ENCODE measurements at places on chromosomes 11 and 22.

DNA sequence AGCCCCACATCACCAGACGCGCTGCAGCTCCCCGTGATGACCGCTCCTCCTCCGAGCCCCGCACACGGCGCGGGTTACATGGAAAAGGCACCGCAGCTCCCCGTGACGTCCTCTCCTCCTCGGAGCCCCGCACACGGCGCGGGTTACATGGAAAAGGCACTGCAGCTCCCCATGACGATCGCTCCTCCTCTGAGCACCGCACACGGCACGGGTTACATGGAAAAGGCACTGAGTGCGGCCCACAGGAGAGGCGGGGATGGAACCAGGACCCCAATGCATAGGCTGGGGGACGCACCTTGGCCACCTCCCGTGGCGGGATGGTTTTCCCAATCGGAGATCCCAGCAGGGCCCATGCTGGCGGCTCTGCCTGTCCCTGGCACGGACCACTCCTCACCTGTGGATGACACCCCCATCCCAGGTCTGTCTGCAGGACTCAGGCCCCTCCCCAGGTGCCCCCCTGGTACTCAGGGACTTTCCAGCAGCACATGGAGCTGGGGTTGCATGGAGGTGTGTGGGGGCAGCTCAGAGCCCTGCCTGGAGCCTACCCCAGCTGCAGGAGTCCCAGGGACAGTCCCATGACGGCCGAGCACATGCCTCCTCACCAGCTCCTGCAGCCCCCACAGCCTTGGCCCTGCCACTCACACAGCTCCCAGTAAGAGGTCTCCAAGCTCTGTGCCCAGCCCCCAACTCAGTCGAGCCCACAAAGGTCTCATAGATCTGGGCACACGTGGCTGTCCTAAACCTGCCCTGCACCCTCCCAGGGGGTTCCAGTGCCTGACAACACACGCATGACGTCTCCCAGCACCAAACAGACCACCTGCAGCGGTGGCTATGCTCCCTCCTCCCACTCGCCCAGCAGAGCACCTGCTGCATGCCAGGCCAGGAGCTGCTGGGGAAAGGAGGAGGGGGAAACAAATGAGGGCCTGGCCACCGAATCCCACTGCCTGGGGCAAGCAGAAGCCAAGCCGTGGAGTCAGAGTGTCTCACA, 166.6 kb downstream of the BRD1 start:
- no peak for DNase-seq

- no peak for DNase-seq
Observed at GRCh38 chr11:47127213-47127612, 49.5 kb downstream of the ARFGAP2 start.

DNA sequence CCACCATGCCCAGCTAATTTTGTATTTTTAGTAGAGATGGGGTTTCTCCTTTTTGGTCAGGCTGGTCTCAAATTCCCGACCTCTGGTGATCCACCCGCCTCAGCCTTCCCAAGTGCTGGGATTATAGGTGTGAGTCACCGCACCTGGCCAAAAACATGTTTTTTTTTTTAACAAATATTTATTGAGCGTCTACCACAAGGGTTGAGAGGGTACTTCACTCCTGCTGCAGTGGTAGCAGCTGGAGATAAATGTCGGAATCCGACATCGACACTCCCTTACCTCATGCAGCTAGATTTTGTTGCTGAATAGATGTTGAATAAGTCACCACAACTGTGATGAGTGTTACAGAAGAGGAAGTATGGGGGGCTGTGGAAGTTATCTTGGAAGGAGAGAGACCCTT, 971 bp downstream of the DNAJB13 start:
- DNase-seq, result no peak

DNA sequence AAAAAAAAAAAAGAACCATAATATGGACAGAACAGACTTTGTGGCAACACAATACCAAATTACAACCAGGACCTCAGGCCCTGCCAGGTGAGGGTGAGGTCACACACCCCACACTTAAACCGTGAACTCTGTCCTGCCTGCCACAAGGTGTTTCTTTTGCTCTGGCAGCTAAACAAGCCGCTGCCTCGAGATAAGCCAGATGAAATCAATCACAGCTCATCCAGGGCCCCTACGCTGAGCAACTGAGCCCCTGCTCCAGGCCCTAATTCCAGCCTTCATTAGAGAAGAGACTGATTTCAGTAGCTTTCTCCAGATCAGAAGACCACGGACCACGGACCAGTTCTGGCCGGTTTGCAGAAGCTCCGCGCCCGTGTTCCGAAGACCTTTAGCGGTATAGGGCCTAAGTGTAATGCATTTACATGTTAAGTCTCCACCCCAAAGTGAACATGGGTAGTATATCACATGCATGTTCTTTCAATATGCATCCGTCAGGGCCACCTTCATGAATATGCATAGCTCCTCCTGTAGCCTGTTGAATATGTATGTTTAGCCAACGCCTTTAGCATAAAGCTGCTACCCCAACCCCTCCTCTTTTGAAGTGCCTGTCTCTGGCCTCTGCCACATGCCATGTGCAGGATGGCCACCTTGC, 14.8 kb upstream of the RAC2 start:
- DNase-seq, result no peak

- no peak for DNase-seq
Observed at GRCh38 chr22:50502628-50503474, 4.7 kb downstream of the LMF2 start.

GRCh38 chr22:37750596-37751162, 53.8 kb downstream of the TRIOBP start:
- DNase-seq, result no peak

GRCh38 chr11:115931548-115932083, 427.4 kb upstream of the CADM1 start:
- no peak for DNase-seq

- DNase-seq, result peak; percentile 77
Observed at GRCh38 chr11:93921695-93922468, 71.5 kb upstream of the VSTM5 start.

DNA sequence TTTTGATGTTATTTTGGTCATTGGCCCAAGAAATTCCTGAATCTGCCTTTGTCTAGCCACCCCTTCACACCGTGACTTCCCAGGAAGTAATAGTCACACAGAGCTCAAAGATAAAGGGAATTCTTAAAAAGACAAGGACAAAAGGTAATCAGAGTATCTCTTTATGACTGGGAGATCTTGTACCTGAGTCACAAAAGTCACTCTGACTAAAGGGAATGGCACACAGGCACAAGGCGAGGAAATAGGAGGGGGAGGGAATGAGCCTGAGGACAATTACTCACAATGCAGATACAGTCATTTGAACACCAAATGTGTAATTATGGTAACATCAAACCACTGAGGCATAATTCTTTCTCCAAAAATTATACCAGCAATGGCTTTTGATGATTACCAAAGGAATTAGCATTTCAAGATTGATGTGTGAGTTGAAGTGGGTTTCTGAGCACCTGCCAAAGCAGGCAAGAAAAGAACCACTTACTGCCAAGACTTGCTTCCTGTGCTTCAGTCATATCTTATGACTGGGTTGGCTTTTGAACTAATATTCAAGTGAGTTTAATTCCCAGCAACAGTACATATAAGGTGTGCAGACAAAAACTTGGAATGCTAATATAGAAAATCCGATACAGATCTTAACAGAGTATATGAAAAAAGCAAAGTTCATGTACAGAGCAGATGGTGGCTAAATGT, 856.4 kb downstream of the LRRC4C start:
- no peak for DNase-seq

GRCh38 chr22:37182949-37183245, 5.2 kb downstream of the C1QTNF6 start:
- no peak for DNase-seq

- peak; percentile 95 for DNase-seq
Observed at GRCh38 chr11:75471176-75471973, 38.4 kb upstream of the KLHL35 start.

GRCh38 chr22:38938221-38938620, 19.2 kb upstream of the APOBEC3A start:
- DNase-seq, result no peak

DNA sequence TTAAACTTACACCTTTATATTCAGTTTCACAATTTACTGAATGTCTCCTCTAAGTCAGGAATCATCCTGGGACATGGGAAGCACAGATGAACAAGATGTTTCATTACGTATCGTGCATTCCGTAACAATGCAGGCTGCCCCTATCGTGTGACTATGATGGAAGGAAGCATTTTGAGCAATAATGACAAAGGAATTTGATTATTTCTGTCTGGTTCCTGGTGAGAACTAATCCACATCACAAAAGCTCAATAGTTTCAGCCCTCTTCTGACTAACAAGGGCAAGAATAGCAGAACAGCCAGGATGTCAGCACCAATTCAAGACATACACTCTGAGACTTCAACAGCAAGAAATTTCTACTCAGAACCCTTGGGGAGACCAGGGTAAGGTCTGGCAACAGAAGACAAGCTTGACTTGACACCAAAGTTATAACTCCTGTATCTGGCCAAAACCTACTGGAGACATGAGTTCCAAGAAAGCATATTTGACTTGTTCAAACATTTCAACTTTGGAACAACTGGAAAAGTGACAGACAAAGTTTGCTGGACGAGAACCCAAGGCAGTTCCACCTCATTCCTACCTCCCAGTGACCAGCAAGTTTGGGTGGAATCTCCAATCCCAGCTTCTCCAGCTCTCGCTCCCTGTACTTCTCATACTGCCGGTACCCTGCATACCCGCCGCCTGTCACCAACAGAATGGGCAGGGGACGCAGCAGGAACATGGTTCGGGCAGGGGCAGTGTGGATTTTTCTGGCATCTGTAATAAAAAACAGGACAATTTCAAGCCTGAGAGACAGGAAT, 14.3 kb downstream of the PISD start:
- no peak for DNase-seq

DNA sequence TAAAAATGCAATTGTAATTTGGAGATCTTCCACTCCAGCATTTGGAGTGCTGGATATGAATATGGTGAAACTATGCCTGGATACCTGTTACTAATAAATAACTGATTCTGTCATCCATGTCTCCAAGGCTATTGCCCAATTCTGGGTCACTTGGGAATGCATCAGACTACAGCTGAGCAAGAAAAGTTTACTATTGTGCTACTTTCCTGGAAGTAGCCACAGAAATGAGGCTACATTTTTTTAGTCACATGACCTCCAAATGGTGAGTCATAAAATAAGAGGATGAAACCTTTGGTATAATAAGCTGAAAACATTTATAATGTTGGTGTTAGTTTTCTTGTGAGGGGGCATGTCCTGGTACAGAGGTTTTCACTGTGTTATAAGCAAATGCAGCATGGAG, 44.4 kb downstream of the DCDC1 start:
- DNase-seq, result no peak

DNA sequence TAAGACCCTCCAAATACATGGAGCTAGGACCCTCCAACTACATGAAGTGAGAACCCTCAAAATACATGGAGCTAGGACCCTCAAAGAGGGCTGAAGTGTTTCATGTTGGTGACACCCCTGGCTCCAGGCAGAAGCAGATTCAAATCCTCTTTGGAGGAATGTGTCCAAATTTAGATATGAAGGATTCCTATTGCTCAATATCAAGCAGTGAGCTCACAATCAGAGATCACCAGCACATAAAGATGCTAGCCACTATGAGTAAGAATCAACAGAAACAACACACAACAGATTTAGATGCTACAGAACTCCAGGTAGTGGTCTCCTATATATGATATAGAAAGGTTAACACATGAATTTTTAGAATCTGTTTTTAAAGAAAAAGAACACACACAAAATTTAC, 11.2 kb upstream of the RAB3IL1 start:
- DNase-seq, result no peak

- no peak for DNase-seq
Observed at GRCh38 chr11:119828006-119828405, 99.0 kb upstream of the NECTIN1 start.

DNA sequence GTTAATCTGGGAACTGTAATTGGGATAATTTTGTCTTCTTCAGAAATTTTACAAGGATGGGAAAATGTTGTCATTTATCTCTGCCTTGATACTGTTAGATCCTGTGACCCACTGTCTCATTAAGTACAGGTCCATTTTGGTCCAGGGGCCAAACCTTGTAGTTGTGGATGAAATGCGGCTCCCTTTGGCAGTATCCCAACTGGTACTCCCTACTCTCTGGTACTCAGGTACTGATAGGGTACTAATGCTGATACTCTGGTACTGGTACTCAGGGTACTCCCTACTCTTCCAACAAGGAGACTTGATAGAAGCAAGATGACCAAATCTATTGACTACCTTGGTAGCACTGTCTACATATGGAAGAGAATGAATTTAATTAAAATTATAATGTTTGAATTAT, 97.9 kb downstream of the GRAMD1B start:
- no peak for DNase-seq

Measured in NCI-H82 (cell line).